ENCODE measurements at places on chromosomes 7 and 10.
A peak's percentile ranks its signal among the peaks of the same experiment; 100 is the strongest.

DNA sequence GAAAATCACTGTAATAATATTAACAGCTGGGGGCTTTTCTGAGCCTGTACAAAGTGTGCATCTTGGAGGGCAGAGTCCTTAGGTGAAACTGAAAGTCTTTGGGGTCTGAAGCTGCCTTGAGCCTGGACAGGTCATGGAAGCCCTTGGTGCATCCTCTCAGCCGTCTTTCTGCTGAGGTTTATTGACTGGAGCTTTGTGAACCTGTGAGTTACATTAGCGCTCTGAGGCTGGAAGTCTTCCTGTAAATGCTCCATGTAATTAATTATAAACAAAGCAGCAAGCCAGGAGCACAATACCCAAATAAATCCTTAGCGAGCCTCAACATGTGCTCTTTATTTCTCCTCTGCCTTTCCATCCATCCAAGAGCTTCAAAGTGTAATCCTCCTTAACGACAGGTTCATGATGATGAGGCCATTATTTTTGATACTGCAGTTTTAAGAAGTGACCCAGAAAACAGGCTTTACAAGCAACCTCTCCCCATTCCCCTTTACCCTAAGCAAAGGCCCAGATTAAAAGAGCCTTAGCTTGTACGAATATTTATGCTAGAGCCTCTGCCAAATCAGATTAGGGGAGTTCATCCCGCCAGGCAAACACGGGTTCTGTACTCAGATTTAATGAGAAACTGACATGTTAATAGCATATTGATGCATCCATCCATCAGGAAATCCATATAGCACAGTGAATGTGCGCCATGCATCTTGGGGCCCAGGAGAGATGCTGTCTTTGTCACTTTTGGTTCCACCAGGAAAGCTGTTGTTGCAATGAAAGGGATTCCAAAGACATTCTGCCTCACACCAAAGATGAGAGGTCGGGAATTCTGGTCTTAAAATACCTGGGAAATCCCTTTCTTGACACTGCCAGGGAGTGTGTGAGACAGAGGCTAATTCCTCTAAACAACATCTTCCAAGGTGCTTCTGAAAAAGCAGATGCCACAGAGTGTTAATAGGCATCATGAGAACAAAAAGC lies 118.1 kb downstream of the ANLN start:
- H3K4me3 ChIP-seq, result no peak overlapping the region
- no peaks in the 10 kb centered on the region for H3K27me3 ChIP-seq
- H3K4me1 ChIP-seq, result no peaks in the 10 kb centered on the region
- no peaks in the 10 kb centered on the region for H3K36me3 ChIP-seq
- no peak overlapping the region for H3K27ac ChIP-seq

DNA sequence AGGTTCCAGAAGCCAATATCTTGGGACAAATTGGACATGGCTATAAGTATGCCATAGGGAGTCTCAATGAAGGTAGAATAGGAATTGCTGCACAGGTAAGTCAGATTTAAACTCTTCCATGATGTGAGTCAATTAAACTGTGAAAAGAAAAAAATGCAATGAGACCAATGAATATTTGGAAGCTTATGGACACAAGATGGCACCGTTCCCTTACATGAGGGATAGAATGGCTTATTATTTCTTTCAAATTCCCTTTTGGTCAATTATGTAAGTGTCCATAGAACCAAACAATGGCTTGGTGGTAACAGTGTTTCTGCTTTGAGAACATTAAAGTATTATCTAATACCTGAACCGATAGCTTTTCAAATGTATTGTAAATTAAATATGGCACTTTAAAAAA lies 35.6 kb downstream of the ACADSB start:
- H3K4me1 ChIP-seq, result peaks cover 3% of the 10 kb centered on the region
- no peak for DNase-seq
- H3K4me3 ChIP-seq, result no peak overlapping the region
- no peaks in the 10 kb centered on the region for H3K27me3 ChIP-seq

GRCh38 chr7:84533182-84533581 lies 338.6 kb upstream of the SEMA3A start:
- H3K27ac ChIP-seq, result no peak overlapping the region
- DNase-seq, result no peak
- no peaks in the 10 kb centered on the region for H3K27me3 ChIP-seq
- H3K4me1 ChIP-seq, result no peaks in the 10 kb centered on the region

DNA sequence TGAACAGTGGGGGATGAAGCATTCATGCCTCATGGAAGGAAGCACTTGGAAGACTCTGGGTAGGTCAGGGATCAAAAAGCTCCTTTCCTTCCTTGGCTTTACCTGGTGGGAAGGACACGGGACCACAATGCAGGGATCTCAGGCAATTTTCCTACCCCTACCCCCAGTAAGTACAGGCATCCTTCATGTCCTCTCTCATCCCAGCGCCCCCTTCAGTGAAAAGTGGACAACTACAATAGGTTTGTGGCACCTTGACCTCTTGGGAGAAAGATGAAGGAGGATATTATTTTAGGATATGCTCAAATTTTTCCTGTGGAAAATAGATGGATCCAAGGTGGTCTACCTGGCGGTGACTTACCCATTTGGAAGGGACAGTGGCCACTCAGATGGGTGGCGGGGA lies 16.5 kb downstream of the AFAP1L2 start:
- H3K4me3 ChIP-seq, result no peak overlapping the region
- no peaks in the 10 kb centered on the region for H3K36me3 ChIP-seq
- no peak overlapping the region for H3K27ac ChIP-seq
- no peak for DNase-seq
- peaks cover 18% of the 10 kb centered on the region for H3K27me3 ChIP-seq

GRCh38 chr7:105799677-105800076 lies 76.7 kb downstream of the ATXN7L1 start:
- H3K27ac ChIP-seq, result no peak overlapping the region
- DNase-seq, result no peak
- H3K4me3 ChIP-seq, result no peak overlapping the region
- no peaks in the 10 kb centered on the region for H3K36me3 ChIP-seq
- H3K27me3 ChIP-seq, result peaks cover 2% of the 10 kb centered on the region
- H3K4me1 ChIP-seq, result peaks cover 32% of the 10 kb centered on the region

DNA sequence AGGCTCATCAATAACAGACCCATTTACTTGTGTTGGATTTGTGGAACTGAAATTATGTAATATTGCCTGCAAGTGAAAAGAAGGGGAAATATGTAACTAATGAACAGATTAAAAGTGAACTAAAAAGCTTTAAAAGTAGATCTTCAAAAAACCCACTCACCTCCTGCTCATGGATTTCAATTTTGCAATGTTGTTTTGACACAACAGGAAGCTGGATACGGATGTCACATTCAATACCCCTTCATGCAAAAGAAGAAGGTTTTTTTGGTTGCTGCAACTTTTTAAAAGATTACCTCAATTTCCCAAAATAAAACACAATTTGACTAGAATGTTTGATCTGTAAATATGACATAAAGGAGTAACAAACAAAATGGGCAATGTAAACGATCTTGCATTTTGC lies 3.3 kb downstream of the MKI67 start:
- H3K36me3 ChIP-seq, result peaks cover 70% of the 10 kb centered on the region
- H3K27ac ChIP-seq, result peak overlapping the region; percentile 69
- peaks cover 2% of the 10 kb centered on the region for H3K27me3 ChIP-seq

- no peaks in the 10 kb centered on the region for H3K4me1 ChIP-seq
- DNase-seq, result no peak
Measured at GRCh38 chr10:3215153-3215775, 42.7 kb upstream of the PITRM1 start.

GRCh38 chr7:133629701-133630100 lies 376.8 kb downstream of the EXOC4 start:
- H3K27ac ChIP-seq, result no peak overlapping the region
- H3K27me3 ChIP-seq, result no peaks in the 10 kb centered on the region
- H3K4me3 ChIP-seq, result no peak overlapping the region
- peaks cover 1% of the 10 kb centered on the region for H3K4me1 ChIP-seq
- peaks cover 9% of the 10 kb centered on the region for H3K36me3 ChIP-seq
- DNase-seq, result no peak

GRCh38 chr7:96481796-96482195 lies 159.9 kb upstream of the SLC25A13 start:
- H3K27ac ChIP-seq, result no peak overlapping the region
- H3K27me3 ChIP-seq, result no peaks in the 10 kb centered on the region
- DNase-seq, result no peak
- H3K4me3 ChIP-seq, result no peak overlapping the region

DNA sequence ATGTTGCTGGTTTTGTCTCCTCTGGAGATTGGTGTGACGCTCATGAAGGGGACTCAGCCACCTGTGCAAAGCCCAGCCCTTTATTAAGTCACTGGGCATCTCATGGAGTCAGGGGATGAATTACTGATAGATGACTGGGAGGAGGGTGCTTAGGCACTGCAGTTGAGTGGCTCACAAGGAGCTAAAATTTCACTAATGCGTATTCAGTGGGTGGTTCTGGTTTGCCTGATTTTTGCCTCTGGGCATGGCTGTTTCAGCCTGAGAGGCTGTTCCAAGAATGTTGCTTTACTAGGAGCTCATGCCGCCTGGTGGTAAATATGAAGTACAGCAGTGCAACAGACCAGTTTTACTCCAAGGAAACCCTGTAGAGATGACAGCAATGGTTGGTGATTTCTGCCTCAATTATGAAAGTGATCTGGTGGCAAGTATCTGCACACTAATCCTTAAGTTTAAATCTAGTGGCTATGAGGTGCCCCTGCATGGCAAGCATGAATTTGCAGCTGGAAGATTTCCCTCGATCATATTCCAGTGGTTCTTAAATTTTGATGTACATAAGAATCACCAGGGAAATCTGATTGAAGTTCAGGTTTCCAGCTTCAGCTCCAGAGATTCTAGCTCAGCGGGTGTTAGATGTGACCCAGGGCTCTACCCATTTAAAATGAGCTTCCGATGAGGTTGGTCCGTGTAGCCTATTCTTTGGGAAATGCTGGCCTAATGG lies 19.9 kb downstream of the ACTA2 start:
- no peaks in the 10 kb centered on the region for H3K27me3 ChIP-seq
- no peak overlapping the region for H3K4me3 ChIP-seq
- peak; percentile 37 for DNase-seq
- H3K4me1 ChIP-seq, result peaks cover 21% of the 10 kb centered on the region

DNA sequence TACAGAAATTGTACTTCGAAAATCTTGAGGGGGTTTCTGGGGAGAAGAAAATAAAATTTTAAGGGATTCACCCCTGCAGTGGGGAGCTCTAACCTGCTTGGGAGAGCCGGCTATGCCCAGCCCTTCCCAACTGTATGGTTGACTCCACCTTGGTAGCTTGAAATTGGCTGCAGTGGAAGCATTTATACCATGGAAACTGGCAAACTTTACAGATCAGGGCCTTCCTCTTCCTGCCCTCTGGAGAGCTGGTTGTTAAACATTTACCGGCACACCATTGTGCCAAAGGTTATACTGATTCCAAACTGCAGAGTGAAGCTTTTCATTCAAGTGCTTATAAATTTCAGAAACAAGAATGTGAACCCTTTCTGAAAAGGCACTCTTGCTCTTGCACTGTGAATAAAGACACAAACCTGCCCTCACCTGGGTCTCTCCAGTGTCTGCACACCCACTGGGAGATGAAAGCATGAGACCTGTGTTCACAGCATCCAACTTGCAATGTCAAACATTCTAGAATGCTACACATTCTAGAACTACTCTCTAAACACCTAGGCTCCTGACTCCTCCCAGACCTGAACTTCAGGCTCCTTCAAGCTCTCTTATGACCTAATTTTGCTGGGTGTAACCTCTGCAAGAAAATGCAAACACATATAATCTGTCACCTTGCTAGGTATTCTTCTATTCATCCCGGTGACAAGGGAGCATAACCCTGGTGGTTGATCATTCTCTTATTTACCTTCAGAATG lies 44.7 kb downstream of the ABLIM1 start:
- peaks cover 5% of the 10 kb centered on the region for H3K36me3 ChIP-seq
- H3K4me1 ChIP-seq, result peaks cover 35% of the 10 kb centered on the region
- no peak overlapping the region for H3K27ac ChIP-seq
- H3K4me3 ChIP-seq, result no peak overlapping the region

DNA sequence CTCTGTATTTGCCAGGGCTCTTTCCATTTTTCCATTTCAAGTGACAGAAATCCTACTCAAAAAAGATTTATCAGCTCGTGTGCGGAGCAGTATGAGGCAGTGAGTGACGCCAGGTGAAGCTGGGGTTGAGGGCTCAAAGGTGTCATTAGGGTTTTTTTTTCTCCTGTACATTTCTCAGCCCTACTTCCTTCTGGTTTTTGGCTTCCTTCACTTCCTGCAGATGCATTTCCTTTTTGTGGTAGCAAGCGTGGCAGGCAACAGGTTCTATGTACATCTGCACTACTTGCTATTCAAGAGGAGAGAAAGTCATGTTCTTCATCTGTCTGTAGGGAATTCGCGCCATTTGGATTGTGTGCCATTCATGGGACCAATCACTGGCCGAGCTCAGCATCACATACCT lies 52.8 kb upstream of the AOAH start:
- peak overlapping the region; percentile 80 for H3K27ac ChIP-seq
- peaks cover 51% of the 10 kb centered on the region for H3K36me3 ChIP-seq
- peak overlapping the region; percentile 65 for H3K4me3 ChIP-seq
- H3K27me3 ChIP-seq, result peaks cover 11% of the 10 kb centered on the region
- peak; percentile 62 for DNase-seq
- peaks cover 72% of the 10 kb centered on the region for H3K4me1 ChIP-seq

GRCh38 chr7:93036807-93037206 lies 81.0 kb downstream of the SAMD9 start:
- H3K27me3 ChIP-seq, result no peaks in the 10 kb centered on the region
- peak; percentile 41 for DNase-seq
- peaks cover 14% of the 10 kb centered on the region for H3K36me3 ChIP-seq
- H3K4me1 ChIP-seq, result peaks cover 27% of the 10 kb centered on the region
- H3K4me3 ChIP-seq, result no peak overlapping the region

DNA sequence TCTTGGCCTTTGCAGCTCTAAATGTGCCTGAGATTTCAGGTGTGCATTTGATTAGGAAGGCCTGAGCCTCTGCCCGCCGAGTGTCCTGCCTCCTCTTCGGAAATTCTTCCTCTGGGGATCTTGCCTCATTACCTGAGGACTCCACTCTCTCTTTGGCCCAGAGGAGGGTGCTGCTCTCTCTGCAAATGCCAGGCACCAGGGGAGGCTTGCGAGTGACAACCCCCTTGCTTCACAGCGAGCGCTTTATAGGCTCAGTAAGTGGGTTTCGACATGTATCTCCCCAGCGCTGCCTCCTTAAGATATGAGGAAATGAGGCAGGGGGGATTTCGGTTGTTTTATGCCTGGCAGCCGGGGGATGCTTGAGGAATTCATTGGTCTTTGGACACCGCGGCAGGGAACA lies 423.9 kb downstream of the GLRX3 start:
- no peaks in the 10 kb centered on the region for H3K27me3 ChIP-seq
- no peak overlapping the region for H3K4me3 ChIP-seq
- H3K27ac ChIP-seq, result no peak overlapping the region
- no peak for DNase-seq
- H3K4me1 ChIP-seq, result no peaks in the 10 kb centered on the region

- DNase-seq, result no peak
- no peak overlapping the region for H3K27ac ChIP-seq
- no peaks in the 10 kb centered on the region for H3K36me3 ChIP-seq
- H3K27me3 ChIP-seq, result no peaks in the 10 kb centered on the region
Measured at GRCh38 chr10:59036311-59037017, 140.0 kb upstream of the PHYHIPL start.

GRCh38 chr10:106980495-106981451 lies 183.7 kb downstream of the SORCS1 start:
- no peak for DNase-seq
- no peaks in the 10 kb centered on the region for H3K36me3 ChIP-seq
- H3K4me1 ChIP-seq, result no peaks in the 10 kb centered on the region
- no peaks in the 10 kb centered on the region for H3K27me3 ChIP-seq

Measured in activated CD4-positive, alpha-beta memory T cell treated with anti-CD3 and anti-CD28 coated beads, Interleukin-2, amount 10 ng/mL, durations not matched to agents 7 days and 5 days (primary cell).